ENCODE measurements at places on chromosomes 2 and 18.

- DNase-seq, result no peak
Measured at GRCh38 chr2:203427061-203427460, 98.9 kb downstream of the ABI2 start.

DNA sequence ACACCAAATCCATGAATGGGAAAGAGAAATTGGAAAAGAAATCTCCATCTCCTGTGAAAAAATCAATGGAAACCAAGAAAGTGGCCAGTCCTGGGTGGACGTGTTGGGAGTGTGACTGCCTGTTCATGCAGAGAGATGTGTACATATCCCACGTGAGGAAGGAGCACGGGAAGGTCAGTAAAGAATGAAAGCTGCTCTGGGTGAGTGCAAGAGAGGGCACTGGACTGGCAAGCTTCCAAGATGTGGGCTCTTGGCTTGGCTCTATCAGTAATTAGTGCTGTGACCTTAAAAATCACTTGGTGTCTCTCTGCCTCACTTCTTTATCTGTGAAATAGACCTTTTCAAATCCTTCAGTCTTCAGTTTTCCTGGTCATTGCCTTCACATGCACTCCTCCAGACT lies 89.0 kb downstream of the ZNF532 start:
- DNase-seq, result no peak

- DNase-seq, result no peak
Measured at GRCh38 chr18:56421647-56422046, 216.7 kb downstream of the TXNL1 start.

- no peak for DNase-seq
Measured at GRCh38 chr2:10900216-10901109, 11.3 kb upstream of the KCNF1 start.

DNA sequence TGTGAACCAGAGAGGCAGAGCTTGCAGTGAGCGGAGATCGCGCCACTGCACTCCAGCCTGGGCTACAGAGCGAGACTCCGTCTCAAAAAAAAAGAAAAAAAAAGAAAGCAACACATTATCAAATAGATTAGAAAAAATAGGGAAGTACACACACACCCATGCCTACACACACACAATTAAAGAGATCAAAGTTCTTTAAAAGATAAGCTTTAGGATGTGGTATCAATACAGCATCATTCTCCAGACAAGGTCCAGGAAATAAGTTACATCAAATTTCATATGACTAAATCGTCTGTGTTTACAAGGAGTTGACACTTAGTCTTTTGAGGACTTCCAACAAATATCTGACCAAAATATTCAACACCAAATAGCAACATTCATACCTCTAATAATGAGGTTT lies 25.7 kb downstream of the PGAP1 start:
- DNase-seq, result no peak

DNA sequence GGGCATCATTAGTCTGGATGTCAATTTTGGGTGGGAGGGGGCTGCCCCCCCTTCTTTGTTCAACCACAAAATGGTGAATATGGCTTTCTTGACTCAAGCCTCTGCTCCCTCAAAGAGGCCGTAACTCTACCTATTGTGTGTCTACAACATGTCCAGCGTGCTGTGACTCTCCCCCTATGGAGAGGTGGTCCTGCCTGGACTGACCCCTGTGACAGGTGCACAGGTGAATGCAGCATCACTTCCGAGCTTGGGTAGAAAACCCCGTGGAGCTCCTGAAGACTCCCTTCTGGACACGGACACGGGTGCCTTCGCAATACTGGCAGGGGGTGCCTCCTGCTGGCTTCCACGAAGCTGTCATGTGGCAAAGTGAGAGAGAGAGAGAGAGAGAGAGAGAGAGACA lies 397.8 kb downstream of the GALR1 start:
- no peak for DNase-seq

DNA sequence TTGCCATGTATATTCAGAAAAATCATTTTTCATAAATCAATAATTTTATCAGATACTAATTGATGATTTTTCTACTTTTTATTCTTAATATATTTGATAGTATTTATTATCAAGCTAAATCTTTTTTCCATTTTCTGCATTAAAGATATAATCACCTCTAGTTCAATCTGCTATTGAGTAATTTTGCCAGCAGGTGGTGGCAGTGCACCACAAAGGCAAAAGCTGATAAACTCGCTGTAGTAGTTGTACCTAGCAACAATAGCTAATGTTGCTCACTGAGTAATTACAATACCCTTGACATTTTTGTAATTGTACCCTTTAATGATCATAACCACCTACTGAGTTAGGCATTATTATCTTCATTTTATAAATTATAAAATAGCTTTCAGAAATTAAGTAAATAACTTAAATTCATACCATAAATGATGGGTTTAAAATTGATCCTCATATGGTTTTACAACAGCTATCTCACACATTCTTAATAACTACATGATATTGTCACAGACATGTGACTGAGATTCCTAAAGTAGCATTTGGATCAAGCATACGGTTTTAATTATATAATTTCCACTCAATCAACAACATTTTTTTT lies 52.0 kb upstream of the CALCRL start:
- no peak for DNase-seq

DNA sequence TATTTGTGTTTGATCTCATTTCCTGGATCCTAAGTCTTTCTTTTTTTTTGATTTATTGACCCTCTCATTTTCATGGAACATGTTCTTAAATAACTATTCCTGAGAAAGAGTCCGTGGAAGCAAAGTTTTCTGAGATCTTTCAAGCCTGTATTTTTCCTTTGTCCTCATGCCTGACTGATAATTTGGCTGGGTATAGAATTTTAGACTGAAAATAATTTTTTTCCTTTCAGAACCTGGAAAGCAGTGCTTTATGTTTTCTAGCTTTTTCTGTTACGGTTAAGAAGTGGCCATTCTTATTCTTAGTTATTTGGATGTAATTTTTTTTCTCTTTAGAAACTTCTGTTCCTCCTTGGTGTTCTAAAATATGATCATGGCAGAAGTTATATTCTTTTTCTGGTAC lies 82.5 kb downstream of the SEMA4F start:
- DNase-seq, result no peak

DNA sequence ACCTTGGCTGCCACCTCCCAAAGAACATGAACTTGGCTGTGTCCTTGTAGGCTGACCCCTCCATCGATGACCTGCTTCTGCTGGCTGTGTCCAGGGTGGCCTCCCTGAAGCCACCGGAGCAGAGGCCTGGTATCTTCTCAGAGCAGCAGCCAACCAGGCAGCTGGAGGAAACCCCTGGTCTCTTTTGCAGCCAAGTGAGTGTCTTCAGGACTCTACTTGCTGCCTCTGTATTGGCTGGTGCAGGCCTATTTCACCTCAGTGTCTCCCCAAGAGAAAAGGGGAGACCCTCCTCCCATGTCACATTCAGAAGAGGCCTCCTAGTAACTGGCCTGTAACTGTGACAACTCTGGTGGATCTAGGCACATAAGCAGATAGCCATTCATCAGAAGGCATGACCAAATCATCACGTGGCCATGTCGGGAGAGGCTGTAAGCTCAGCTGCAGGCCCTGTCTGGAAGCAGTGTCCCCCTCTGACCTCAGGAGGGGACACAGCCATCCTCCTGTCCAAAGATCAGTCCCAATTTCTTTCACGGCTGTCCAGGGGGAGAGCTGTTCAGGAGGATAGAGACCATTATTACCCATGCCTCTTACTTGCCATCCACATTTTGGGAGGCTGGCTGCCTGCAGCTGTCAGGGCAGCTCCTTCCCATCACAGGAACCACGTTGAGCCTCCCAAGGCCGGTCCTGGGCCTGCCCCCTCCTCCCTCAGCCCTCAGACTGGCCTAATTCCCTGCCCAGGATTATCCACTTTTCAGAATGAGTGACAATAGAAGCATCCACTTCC lies 20.9 kb upstream of the ROCK2 start:
- DNase-seq, result no peak

DNA sequence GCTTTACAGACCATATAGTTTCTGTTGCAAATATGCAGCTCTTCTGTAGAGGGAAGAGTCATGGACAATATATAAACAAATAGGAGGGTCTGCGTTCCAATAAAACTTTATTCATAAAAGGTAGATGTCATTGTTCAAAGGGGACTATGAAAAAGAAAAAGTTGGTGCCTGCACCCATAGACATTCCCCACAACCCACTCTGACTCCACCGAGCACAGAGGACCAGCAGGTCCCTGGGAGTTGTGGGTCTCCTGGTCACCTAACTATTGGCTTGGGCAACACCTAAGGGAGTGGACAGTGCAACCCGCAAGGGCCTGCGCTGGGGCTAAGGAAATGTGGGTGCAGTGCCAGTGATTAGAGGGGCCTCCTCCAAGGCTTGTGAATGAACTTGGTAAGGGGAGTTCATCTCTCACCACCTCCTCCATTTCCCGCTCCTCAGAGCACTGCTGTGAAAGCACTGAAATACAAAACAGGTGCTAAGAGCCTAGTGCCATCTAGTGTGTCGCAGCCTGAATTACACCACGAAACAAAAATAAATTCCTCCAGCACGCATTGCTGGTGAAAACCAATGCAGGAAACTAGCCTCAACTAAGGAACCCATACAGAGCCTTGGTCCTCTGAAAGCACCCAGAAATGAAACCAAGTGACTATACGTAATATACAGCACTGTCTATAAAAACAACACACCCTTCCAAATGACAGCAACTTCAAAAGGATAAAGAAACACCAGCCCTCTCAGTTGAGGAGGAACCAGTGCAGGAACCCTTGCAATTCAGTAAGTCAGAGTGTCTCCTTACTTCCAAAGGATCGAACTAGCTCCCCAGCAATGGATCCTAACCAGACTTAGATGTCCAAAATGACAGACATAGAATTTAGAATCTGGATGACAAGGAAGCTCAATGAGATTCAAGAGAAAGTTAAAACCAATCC lies 166.6 kb downstream of the RNF144A start:
- no peak for DNase-seq

- no peak for DNase-seq
Measured at GRCh38 chr2:132519566-132519965, 103.0 kb downstream of the GPR39 start.

- no peak for DNase-seq
Measured at GRCh38 chr2:198595721-198596120, 791.3 kb downstream of the PLCL1 start.

DNA sequence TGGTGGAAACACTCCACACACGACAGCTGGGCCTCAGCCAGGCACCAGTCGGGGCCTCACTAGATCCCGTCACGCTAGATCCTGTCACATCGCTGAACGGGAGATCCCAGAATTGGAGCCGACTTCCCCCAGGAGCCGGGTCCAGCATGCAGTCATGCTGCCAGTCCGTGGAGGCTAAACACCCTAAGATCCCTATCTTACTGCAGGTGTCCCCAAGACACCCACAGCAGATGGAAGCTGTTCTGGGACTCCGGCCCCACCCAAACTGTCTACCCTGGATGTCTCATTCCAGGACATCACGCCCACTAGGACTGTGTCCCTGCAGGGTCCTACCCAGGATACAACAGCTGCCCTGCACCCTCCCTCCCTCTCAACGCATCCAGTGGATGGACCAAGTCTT lies 23.4 kb downstream of the ZNF516 start:
- no peak for DNase-seq

- no peak for DNase-seq
Measured at GRCh38 chr2:40458271-40458794, 6.4 kb upstream of the SLC8A1 start.

GRCh38 chr2:223460774-223461211 lies 141.4 kb downstream of the SCG2 start:
- DNase-seq, result no peak

- DNase-seq, result no peak
Measured at GRCh38 chr2:222037211-222037610, 261.6 kb downstream of the PAX3 start.

DNA sequence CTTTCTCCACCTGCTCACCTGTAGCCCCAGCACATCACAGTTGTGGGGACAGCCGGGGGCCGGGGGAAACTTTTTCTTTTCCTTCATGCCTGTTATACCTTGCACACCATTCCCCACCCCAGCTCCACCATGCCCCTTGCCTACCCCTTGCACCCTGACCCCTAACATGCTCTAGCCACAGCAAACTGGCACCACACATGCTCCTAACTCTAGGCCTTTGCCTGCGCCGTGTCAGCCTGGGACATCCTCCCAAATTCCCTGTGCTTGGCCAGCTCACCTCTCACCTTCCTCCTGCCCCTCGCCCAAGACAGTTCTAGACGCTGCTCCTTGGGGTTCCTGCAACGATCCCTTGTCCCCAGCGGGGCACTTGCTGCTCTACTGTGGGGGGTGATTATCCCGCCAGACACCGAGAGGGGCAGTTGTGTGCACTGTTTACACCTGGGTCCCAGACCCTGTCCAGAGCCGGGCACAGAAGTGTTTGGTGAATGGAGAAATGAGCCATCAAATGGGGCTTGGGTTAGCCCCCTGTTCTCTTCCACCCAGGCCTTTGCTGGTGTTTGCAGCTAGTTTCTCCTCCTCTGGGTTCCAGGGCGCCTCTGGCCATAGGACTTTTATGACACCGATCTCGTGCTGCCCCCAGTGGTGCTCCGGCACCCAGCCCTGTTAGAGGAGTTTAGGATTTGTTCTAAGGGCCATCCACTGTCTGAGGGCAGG lies 129.8 kb downstream of the CTIF start:
- DNase-seq, result no peak

GRCh38 chr2:139083121-139083520 lies 302.9 kb upstream of the NXPH2 start:
- DNase-seq, result no peak

- peak; percentile 7 for DNase-seq
Measured at GRCh38 chr2:127053731-127054603, 53.0 kb downstream of the BIN1 start.

DNA sequence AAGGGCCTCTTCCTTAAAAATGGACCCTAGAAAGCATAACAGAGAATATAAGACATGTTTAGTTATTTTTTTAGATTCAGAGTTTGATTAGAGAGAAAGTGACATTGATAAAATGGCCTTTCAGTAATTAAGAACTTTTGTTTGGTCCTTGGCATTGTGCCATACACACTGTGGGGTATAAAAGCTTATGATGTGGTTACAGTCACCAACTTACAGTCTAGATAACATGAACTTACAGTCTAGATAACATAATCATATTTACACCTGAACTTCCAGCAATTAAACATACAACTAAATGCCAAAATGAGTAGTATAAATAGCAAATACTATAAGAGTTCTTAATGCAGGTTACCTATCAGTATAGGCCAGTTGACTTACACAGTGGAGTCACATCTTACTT lies 25.6 kb upstream of the EFEMP1 start:
- no peak for DNase-seq

GRCh38 chr2:79938648-79939047 lies 365.9 kb downstream of the LRRTM1 start:
- no peak for DNase-seq

GRCh38 chr18:68735483-68736343 lies 20.8 kb upstream of the TMX3 start:
- DNase-seq, result no peak
